ENCODE measurements at places on chromosomes 3 and 15.

DNA sequence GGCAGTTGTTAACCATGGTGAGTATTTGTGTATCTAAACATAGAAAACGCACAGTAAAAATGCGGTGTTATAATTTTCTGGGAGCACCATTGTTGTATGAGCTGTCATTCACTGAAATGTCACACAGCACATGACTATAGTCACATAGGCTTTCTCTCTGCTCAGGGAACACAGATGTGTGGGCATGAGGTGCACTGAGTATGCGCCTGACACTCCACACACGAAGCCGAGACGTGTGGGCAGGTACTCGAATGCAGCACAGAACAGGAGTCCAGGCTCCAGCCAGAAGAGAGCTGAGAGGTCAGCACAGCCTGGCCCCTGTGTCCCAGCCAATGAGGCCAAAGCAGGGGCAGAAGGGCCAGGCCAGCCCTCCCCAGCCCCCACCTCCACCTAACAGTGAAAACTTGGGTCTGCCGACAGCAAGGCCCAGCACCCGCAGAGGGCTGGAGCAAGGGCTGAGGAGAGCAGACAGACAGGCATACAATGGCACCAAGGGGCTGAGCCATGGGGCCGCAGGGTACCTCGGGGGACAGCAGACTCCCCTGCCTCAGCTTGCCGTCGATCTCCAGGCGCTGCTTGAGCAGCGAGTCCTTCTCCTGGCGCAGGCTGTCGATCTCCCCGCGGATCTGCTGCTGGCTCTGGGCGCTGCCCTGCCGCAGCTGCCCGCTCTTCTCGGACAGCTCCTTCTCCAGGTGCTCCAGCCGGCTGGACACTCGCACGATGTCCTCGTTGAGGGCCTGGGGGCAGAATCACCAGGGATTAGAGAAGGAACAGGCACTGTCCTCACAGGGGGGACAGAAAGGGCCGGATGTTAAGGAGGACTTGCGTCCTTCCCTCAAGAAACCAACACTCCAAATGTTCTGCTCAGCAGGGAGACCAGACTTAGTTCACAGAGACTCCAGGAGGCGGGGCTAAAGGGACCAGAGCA lies 24.0 kb downstream of the KIF7 start:
- no peak for DNase-seq

DNA sequence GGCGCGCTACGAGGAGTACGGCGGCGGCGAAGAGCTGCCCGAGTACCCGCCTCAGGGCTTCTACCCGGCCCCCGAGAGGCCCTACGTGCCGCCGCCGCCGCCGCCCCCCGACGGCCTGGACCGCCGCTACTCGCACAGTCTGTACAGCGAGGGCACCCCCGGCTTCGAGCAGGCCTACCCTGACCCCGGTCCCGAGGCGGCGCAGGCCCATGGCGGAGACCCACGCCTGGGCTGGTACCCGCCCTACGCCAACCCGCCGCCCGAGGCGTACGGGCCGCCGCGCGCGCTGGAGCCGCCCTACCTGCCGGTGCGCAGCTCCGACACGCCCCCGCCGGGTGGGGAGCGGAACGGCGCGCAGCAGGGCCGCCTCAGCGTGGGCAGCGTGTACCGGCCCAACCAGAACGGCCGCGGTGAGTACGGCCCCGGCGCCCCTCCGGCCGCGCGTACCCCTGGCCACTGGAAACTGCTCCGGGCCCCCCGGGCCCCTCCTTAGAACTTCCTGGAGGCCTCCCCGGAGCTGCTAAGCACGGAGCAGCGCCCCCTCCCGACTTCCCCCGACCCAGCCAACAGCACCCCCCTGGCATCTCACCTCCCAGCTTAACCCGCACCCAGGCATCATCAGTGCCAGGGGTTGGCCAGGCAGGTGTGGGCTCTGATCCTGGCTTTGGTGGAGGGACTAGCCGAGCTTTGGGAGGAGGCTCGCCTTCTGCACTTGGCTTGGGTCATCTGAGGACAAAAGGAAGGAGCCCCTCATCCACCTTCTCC lies 1.4 kb downstream of the LOXL1 start:
- no peak for DNase-seq

- peak; percentile 97 for DNase-seq
Measured at GRCh38 chr15:101201411-101202174, 50.3 kb downstream of the CHSY1 start.

DNA sequence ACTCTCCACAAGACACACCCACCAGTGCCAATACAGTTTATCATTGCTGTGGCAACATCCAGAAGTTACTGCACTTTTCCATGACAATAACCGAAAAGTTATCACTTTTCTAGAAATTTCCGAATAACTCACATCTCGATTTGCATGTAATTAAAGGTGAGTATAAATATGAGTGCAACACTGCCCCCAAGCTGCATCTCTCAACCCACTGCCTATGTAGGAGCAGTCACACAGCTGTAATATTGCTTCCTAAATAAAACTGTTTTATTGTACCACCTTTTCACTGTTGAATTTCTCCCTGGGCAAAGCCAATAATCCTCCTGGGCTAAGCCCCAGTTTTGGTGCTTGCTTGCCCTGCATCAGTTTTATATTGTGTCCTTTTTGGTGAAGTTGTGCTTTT lies 601.0 kb upstream of the EPHA6 start:
- no peak for DNase-seq

DNA sequence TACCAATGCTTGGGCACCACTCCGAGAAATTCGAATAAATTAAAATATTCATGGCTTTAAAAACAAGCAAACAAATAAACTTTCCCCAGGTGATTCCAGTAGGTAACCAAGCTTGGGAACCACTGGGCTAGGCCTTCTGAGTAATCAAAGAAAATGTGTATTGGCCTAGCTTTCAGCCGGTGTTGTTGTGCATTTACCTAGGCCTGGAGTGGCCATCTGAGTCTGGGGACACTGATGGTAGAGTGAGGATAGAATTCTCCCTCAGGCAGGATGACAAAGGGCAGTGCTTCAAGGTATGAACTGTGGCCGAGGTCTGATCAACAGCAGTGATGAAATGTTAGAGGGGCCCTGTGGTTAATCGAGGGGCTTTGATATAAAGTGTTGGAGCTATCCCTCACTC lies 440.5 kb downstream of the EPHB1 start:
- no peak for DNase-seq

DNA sequence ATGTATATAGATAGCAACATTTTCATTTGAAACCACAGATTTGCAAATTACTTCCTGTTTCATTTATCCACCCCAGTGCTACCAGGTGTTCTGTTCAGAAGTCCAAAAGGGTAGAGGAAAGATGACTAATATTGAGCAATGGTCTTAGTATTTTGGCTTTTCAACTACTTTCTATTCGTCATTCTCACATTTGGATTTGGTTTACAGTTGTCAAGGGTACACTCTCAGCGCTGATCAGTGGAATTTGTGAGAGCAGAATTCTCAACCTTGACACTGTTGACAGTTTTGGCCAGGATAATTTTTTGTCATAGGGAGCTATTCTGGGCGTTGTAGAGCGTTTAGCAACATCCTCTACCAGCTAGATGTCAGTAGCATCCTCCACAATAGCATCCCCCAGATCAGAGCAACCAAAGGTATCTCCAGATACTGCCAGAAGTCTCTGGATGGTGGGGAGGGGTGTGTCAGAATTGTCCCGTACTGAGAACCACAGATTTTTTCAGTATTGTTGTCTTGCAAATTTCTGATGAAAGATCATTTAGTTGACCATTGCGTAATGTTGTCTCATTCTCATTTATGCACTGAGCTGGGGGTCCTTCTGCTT lies 4.2 kb downstream of the HMCES start:
- no peak for DNase-seq

Measured in HS-27A (cell line).